Cortex of kidney (tissue), 1 donor: ENCODE measurements at places on chromosomes 12 and 14.

DNA sequence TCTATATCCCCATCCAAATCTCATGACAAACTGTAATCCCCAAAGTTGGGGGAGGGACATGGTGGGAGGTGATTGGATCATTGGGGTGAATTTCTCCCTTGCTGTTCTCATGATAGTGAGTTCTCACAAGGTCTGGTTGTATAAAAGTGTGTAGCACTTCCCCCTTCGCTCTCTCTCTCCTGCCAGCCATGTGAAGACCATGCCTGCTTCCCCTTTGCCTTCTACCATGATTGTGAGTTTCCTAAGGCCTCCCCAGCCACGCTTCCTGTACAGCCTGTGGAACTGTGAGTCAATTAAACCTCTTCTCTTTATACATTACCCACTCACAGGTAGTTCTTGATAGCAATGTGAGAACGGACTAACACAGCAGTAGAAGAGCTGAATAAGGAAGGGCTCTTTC is 62.6 kb upstream of the VASH1 start:
- no peak for DNase-seq

GRCh38 chr12:57085999-57086492 is 2.9 kb upstream of the NAB2 start:
- no peak for DNase-seq

DNA sequence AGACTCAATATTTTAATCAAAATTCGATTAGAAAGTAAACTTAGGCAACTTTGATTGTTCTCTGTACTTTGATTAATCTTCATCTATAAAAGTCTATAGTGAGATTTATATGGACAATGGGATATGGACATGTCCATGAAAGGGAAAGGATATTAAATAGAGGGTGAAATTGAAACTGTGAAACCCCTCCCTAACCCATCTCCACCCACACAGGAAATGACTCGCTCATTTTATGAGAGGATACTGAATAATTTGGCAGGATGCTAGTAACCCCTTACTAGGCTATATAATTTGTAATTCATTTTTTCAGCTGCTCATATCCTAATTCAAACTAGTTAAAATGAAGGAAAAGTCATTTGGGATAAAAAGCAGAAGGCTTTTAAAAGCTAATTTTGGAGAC is 328.0 kb upstream of the ATP2B1 start:
- DNase-seq, result no peak

DNA sequence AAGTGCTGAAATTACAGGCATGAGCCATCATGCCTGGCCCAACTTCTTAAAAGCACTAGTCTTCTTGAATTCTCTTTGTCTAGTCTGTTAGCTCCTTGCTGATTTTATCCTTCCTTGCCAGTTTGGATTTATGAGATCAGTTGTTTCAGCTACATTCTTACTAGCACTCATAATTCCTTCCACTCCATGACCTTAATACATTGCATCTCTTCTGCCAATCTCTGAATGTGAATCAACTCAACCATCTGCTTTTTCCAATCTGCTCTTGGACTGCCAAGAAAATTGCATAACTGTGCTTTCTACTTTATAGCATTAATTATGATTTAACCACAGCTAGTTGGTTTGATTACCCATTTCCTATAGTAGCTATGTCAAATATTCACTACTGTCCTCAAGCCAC is 14.9 kb upstream of the HEATR5A start:
- DNase-seq, result no peak

DNA sequence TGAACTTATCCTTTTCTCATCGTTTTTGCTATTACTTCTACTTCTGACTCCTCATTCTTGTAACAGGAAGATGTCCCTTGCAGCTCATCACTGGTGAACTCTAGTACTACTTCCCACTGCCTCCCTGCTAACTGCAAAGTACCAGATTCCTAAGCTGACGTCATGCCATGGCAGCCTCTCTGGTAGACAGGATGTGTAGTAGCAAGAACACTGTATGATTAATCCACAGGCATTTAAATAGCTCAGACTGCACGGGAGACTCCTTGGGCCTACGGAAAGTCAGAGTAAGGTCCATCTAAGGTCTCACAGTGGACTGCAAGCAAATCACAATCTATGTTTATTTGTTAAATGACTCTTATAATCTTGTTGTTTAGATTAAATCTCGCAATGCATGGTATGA is 43.5 kb downstream of the DNAI7 start:
- no peak for DNase-seq

- no peak for DNase-seq
Observed at GRCh38 chr12:24664161-24664880, 284.6 kb downstream of the BCAT1 start.
